Suprapubic skin (tissue), 4 donors: ENCODE measurements at places on chromosomes 2 and 18.

DNA sequence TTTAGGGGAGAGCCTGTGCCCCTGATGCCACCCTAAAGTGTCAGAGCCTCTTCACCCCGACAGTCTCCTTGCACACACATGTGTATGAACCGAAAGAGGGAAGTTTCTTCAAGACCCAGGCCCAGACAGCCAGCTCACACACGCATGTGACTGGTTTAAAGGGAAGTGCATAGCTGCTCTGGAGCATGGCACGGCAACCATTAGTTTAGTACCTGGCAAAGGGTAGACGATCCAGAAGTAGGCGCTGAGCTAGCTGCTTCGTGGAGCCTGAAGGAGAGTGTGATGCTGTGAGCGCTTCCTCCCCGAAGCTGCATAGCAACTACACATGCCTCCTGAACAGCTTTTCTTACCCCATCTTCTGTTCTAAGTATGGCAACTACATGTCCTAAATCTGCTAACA, 91.7 kb downstream of the ZCCHC2 start:
- H3K4me3 ChIP-seq = no peak overlapping the region
- H3K36me3 ChIP-seq = no peaks in the 10 kb centered on the region
- peaks cover 10% of the 10 kb centered on the region for H3K27me3 ChIP-seq
- H3K4me1 ChIP-seq = peaks cover 3% of the 10 kb centered on the region
- DNase-seq = peak; percentile 35

- no peak overlapping the region for H3K27ac ChIP-seq
- peaks cover 31% of the 10 kb centered on the region for H3K4me1 ChIP-seq
- no peaks in the 10 kb centered on the region for H3K27me3 ChIP-seq
- no peak overlapping the region for H3K4me3 ChIP-seq
Measured at GRCh38 chr2:42055573-42056514, 8.0 kb downstream of the PKDCC start.

GRCh38 chr2:37449761-37450296, 105.4 kb downstream of the QPCT start:
- H3K4me1 ChIP-seq = no peaks in the 10 kb centered on the region
- H3K36me3 ChIP-seq = no peaks in the 10 kb centered on the region
- H3K27ac ChIP-seq = no peak overlapping the region
- no peaks in the 10 kb centered on the region for H3K27me3 ChIP-seq

GRCh38 chr2:60837123-60837522, 44.3 kb upstream of the REL start:
- no peaks in the 10 kb centered on the region for H3K36me3 ChIP-seq
- no peaks in the 10 kb centered on the region for H3K27me3 ChIP-seq
- H3K4me1 ChIP-seq = no peaks in the 10 kb centered on the region
- no peak overlapping the region for H3K27ac ChIP-seq
- H3K4me3 ChIP-seq = no peak overlapping the region

DNA sequence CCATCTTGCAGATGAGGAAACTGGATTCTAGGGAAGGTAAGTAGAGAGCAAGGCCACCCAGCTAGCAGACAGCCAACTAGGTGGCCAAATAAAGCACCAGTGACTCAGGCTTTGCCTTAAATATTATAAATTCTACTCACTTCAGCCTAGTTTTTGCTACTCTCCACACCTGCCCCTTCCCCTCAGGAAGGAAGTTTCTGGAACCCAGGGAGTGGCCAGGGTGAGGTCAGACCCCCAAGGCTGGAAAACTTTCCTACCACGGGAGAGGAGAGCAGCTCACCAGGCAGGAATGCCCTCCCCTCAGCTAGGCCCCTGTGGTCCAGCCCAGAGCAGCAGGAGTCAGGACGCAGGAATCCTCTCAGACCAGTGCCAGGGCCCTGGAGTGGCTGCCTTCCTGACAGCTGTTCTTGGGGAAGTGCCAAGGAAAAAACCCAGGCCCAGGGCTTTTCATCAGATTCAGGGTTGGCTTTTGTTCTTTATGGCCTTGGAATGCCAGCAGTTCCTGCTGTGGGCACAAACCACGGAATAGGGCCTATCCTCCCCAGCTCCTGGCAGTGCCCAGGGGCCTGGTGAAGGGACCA, 5.1 kb upstream of the PAX8 start:
- H3K4me3 ChIP-seq = no peak overlapping the region
- peaks cover under 1% of the 10 kb centered on the region for H3K27me3 ChIP-seq
- no peak overlapping the region for H3K27ac ChIP-seq
- no peaks in the 10 kb centered on the region for H3K36me3 ChIP-seq
- H3K4me1 ChIP-seq = peaks cover 27% of the 10 kb centered on the region

GRCh38 chr2:55365303-55365702, 54.4 kb downstream of the CCDC88A start:
- no peaks in the 10 kb centered on the region for H3K27me3 ChIP-seq
- H3K4me3 ChIP-seq = no peak overlapping the region
- H3K27ac ChIP-seq = no peak overlapping the region
- DNase-seq = no peak

GRCh38 chr2:119487434-119488244, 36.6 kb downstream of the SCTR start:
- peak; percentile 56 for DNase-seq
- H3K27ac ChIP-seq = no peak overlapping the region
- H3K4me1 ChIP-seq = peaks cover 12% of the 10 kb centered on the region
- no peak overlapping the region for H3K4me3 ChIP-seq

- H3K36me3 ChIP-seq = peaks cover 64% of the 10 kb centered on the region
- H3K27ac ChIP-seq = no peak overlapping the region
- peaks cover 24% of the 10 kb centered on the region for H3K4me1 ChIP-seq
- no peaks in the 10 kb centered on the region for H3K27me3 ChIP-seq
- DNase-seq = peak; percentile 29
Measured at GRCh38 chr2:240130393-240131195, 5.5 kb downstream of the COPS9 start.
